ENCODE measurements at places on chromosomes 16 and 17.

- DNase-seq: no peak
These were observed 30.6 kb downstream of the RNF43 start for GRCh38 chr17:58386708-58387107.

- no peak for DNase-seq
These were observed 242.1 kb upstream of the GSE1 start for GRCh38 chr16:85370881-85371651.

DNA sequence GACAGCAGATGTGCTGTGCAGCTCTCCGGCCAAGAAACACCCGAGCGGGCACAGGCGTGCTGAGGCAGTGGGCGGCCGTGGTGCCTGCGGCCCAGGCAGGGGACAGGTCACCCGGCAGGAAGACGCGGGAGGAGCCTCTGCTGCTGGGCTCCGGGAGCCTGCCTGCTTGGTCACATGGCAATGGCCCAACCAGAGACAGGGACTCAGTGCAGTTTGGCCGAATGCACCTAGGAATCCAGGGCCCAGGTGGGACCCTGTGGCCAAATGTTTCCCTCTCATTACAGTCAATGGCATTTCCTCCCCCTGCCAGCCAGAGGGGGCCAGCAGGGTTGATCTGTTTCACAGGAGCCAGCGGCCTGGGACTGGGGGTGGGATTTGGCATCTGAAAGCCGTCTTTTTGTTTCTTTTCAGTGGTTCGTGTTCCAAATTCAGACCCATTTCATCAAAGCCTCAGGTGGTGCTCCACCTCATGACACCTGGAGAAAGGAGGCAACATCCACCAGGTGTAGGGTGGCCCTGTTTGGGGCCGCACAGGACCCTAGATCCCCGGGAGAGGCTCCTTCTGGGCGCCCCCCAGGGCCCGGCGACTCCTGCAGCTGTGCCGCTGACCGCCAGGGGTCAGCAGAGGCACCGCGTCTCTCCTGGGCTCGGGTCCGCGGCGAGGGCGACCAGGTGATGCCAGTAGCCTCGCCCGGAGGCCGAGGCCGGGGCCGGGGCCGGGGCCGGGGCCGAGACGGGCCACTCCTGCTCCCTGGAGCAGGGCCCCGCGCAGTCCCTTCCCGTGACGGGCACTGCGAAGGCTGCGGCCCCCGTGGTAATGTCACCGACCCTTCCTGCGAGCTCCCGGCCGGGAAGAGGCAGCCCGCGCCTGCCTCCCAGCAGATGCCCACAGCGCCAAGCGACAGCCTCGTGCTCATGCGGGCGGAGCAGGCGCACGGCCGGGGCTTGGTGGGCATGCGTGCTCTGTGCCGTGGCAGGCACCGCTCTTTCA is 118.5 kb downstream of the C16orf78 start:
- peak; percentile 17 for DNase-seq

DNA sequence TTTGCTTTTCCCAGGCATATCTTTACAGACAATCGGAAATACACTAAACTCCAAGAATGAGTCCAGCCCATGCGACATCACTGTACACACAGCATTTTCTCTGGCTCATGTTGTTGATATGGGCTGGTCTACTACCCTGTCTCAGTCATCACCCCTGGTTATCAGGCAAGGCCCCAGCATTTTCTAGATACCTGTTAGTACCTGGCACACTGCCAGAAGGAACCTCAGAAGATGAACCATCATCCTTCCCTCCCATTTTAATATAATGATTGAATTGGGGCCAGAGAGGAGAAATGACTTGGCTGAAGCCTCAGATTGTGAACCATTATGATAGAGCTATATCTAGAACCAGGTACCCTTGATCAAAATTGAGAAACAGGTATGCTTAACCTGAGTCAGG is 406.2 kb downstream of the CDH11 start:
- no peak for DNase-seq

DNA sequence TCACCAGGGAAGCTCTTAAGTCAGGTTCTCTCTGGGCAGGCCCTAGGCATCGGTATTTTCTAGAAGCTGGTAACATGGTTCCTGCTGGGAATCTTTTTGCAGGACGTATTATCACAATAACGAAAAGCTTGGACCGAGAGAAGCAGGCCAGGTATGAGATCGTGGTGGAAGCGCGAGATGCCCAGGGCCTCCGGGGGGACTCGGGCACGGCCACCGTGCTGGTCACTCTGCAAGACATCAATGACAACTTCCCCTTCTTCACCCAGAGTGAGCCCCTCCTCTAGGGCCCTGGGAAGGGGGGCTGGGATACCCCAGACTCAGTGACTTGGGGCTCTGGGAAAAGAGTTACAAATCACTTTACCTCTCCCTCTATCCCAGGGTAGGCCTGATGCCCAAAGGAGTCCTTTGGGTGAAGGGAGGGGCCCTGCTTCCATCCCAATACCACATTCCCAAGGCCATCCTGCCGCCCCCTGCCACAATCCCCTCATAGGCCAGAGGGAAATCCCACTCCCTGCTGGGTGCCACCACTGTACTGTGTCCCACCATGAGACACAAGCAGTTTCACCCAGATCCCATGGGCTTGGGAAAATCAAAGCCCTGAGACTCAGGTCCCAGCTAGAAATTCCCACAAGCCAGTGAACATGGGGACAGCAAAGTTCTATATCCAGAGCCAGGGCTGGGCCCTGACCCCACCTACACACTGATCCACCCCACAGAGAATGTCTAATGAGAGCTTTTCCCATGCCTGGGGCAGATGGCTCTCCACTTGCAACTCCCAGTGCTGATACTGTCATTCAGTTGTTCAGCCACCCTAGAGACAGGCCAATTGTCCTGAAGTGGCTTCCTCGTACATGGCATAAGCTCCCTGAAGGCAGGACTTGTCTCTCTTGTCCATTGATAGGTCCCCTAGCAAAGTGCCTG is 23.0 kb downstream of the CDH5 start:
- no peak for DNase-seq

All from T-helper 9 cell (primary cell).